ENCODE measurements at places on chromosomes 5 and 9. TPM values are rescaled to one million over a fixed set of nuclear protein-coding genes. Genes with fewer than 3 reads are reported as not detected.
A peak's percentile ranks its signal among the peaks of the same experiment; 100 is the strongest.

GRCh38 chr5:19605846-19606407 lies 382.1 kb downstream of the CDH18 start:
- DNase-seq: no peak

DNA sequence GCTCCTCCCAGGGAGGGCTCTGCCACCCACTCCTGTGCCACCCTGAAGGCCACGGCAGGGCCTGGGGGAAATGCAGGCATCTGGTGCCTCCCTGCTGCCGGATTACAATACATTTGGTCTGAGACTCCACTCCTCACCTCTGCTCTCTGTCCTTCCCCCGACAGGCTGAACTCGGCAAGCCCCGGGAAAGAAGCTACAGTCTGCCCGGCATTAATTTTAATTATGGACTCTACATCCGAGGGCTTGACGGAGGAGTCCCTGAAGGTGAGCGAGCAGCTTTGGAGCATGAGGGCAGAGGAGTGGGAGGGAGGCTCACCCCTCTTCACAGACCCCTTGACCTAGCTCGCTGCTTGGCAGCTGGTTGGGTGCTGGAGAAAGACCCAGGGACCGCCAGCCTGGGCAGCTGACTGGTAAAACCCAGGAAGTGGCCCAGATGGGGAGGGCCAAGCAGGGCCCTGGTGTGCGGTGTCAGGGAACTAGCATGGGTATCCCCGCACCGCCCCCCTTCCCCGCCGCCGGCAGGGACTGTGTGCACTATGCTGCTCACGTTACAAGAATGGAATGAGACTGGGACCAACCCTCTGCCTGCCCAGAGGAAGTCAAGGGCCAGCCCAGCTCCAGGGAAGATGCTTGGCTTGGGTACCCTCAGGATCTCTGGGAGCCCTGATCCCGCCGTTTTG lies 83.7 kb upstream of the BARHL1 start:
- no peak for DNase-seq

- no peak for DNase-seq
These were observed 84.0 kb downstream of the ZFAND5 start for GRCh38 chr9:72280913-72281500.

GRCh38 chr5:131757830-131758519 lies 38.8 kb downstream of the FNIP1 start:
- DNase-seq: no peak

DNA sequence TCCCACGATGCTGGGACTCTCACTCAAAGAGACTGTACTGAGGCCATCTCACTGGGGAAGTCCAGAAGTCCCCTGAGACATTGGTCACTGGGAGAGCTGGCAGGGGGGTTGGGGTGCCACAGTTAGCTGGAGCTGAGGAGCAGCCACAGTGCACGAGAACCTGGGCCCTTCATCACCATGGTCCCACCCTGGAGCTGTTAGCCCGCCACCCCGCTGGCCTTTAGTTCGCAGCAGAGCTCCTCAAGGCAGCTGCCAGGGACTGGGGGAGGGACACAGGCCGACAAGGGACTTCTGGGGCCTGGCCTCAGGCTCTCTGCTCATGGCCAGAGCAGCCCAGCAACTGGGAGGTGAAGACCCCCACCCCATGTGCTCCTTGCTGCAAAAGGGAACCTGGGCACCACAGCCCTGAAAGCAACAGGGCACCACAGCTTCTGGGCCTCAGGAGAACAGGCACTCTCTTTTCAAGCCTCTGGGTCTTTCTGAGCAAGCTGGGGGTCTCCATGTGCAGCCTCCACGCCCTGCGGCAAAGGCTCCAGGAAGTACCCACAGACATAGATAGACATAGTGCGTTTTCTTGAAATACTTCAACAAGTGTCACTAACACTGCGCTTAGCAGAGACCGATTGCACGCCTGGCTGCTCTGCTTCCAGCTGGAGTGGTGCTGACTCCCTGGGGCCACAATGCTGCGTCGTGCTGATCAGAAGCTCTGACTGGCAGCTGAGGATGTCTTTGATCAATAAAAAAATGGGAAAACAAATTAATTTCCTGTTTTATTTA lies 46.0 kb downstream of the VAV2 start:
- DNase-seq: no peak

GRCh38 chr9:130500340-130501180 lies 55.8 kb downstream of the ASS1 start:
- DNase-seq: no peak

GRCh38 chr5:130198927-130199326 lies 294.7 kb downstream of the CHSY3 start:
- no peak for DNase-seq

DNA sequence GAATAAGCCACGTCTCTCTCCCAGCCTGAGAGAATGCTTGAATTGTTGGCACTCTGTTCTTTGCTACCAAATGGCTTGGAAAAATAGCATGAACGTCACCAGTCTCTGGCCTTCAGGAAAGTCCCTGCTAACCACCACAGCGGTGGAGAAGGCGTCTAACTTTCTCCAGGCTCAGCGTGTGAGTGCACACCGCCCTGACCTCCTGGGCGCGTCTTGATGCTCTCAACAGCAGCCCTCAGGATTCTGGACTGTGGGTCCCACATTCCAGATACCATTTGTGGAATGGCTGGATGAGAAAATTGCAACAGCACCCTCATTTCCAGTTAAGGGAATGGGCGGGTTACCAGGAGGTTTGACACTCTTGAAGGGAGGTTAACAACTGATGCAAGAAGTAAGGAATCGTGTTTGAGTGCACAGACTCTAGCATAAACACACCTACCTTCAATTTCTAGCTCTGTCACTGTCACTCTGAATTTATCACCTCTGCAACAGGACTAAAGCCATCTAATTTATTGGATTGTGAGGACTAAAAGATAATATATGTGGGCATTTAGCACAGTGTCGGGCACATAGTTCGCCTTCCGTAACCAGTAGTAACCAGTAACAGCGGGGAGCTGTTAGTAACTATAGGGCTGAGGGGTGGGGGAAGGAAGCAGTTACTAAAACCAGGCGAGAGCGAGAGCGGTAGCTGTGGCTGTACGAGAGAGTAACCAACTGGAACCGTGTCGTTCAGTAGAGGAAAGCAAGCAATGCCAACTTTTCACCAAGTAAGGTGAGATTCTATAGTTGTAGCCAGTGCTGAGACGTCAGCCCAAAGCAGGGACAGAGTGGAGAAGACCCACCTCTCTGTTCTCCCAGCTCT lies 807 bp upstream of the PLGRKT start:
- no peak for DNase-seq

DNA sequence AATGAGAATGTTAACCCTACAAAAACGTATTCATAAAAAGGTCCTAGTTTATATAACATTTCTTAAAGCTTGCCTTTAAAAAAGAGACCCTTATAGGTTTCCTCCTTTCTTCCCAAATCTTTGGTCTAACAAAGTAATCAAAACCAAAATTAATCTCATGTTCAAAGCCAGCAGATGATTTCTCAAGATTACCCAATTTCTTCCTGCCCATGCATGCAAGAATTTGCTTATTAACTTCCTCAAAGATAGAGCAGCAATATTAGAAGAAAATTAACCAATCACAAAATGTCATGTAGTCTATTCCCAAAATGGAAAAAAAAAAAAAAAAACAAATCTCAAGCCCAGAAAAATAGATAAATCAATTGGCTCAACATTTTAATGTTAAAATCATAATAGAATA lies 114.9 kb downstream of the MLLT3 start:
- DNase-seq: no peak

DNA sequence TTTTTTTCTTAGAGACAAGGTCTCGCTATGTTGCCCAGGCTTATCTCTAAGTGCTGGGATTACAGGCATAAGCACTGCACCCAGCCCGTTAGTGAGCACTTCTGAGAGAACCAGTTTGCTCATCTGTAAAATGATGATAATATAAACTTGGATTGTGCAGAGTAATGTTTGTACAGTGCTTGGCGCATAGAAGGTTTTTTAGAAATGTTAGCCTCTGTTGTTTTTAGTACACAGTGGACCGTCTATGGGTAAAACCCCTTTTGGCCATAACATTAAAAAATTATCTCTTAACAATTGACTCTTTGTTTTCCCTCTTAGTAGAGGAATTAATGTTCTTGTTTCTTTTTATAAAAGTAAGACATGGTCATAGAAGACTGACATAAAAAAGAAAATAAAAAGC lies 202.1 kb downstream of the PCSK5 start:
- no peak for DNase-seq

GRCh38 chr9:5743109-5743508 lies 89.8 kb downstream of the ERMP1 start:
- DNase-seq: no peak

DNA sequence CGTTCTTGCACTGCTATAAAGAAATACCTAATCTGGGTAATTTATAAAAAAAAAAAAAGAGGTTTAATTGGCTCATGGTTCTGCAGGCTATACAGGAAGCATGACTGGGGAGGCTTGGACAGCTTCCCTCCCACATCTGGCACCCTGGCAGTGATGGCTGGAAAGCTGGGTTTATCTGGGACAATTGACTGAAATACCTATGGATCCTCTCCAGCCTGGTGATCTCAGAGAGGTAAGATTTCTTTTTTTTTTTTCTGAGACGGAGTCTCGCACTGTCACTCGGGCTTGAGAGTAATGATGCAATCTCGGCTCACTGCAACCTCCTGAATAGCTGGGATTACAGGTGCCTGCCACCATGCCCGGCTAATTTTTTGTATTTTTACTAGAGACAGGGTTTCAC lies 22.7 kb upstream of the UGCG start:
- no peak for DNase-seq

GRCh38 chr5:14587150-14587549 lies 5.6 kb downstream of the OTULINL start:
- DNase-seq: no peak

DNA sequence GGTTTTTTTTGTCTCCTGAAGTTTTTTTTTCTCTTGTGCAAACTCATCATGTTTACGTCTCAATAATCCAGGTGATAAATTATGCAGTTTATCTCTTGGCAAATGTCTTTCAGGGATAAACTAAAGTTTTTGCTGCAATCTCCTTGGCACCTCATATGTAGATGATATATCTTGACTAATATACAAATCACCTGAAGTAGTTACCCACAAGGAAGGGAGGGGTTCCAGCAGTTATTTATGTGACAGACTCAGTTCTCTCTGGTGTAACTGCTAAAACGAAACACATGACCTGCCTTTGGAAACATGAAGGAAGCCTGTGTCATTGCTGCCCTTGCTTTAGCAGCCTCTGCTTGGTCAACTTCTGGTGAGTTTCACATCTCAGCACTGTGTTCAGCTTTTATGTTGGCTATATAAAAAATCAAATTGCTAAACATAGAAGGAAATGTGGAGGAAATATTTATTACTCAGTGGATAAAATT lies 39.3 kb upstream of the KIAA1958 start:
- no peak for DNase-seq

- DNase-seq: no peak
These were observed 129.1 kb upstream of the VCAN start for GRCh38 chr5:83342465-83342864.

GRCh38 chr5:173920024-173920753 lies 32.0 kb downstream of the CPEB4 start:
- DNase-seq: no peak

GRCh38 chr5:57456531-57457135 lies 26.0 kb downstream of the ACTBL2 start:
- no peak for DNase-seq

- no peak for DNase-seq
These were observed 107.6 kb downstream of the C9orf50 start for GRCh38 chr9:129513282-129513681.

DNA sequence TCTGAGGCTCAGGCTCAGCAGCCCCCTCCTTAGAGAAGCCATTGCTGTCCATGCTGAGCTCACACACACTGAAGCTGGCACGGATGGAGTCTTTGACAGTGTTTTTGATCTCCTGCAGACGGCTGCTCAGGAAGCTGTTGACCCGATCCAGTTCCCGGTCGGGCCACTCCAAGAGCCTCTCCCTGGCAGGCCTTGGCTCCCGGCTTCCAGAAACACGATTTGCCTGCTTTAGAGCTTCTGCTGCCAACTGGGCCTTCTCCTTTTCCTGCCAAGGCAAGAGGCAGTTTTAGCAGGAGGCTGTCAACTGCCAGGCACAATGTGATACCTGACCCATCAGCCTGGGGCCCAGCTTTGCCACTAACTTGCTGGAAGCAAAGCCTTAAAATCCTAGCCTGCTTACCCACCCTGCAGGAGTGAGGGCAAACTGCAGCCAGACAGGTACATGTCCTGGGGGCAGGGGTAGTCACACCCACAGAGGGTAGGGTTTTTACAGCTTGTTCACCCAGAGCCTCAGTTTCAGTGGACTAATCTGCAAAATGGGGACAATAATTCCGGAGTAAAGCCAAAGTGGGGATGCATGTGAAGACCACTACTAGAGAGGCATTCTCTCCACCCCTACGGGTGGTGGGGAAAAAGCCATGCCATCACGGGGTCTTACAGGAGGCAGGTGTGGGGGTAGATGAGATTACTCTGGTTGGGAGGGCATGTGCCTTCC lies 8.3 kb upstream of the DDX41 start:
- DNase-seq: no peak

DNA sequence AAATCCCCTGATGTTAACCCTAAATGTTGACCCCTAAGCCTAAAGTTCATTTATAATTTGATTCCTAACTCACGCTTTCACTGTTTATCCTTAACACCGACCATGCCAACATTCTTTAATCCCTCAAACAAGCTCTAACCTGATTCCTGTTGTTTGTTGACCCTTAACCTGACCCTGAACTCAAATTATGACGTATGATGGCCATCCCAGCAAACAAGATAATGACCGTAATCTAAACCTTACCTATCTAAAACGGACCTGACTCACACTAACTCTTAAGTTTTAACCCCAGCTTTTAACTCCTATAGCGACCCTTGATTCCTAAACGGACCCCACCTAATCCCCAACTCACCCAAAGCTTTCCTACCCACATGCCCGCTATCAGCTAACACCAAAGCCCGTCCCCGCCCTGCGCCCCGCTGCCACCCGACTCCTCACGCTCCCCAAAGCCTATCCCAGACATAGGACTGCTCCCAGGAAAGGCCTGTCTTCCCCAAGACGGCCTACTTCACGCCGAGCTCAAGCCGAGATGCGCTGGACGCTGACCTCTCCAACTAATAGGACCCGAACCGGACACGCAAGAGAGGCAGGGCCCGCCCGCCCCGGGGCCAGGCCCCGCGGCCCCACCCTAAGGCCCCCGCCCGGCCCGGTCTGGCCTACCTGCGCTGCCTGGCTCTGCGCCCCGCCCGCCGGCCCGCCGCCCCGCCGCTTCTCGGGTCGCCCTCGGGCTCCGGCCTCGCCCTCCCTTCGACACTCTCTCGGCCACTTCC lies 395 bp downstream of the TLN1 start:
- no peak for DNase-seq

- DNase-seq: peak; percentile 88
These were observed 53.7 kb downstream of the ZNF462 start for GRCh38 chr9:106916466-106917235.

The CMYA5 gene
- 2.9 TPM for total RNA-seq

The STOM gene
- total RNA-seq: 18.9 TPM

The TMEM38B gene
- 12.0 TPM for total RNA-seq

The TMC1 gene
- total RNA-seq: not detected

The TAF11L10 gene
- total RNA-seq: not detected

The ORM1 gene
- total RNA-seq: not detected

The IFT74 gene
- total RNA-seq: 17.5 TPM

The SLC4A9 gene
- not detected for total RNA-seq

The NPR2 gene
- 35.9 TPM for total RNA-seq

The ZCCHC7 gene
- 20.2 TPM for total RNA-seq

The LRRC26 gene
- total RNA-seq: not detected

The NNT gene
- total RNA-seq: 41.4 TPM

The ZNF454 gene
- 5.8 TPM for total RNA-seq
